ENCODE measurements at places on chromosomes 1 and 21. TPM values are rescaled to one million over a fixed set of nuclear protein-coding genes. Genes with fewer than 3 reads are reported as not detected.

Gene PRAMEF27
- not detected for total RNA-seq

Gene GSTM4
- 28.2 TPM for total RNA-seq

Gene COL24A1
- total RNA-seq: 0.87 TPM

Gene SH2D1B
- total RNA-seq: not detected

Gene TTC39A
- total RNA-seq: 1.5 TPM

Gene CASQ1
- total RNA-seq: not detected

Gene MAGI3
- total RNA-seq: 14.1 TPM

Gene TMEM240
- total RNA-seq: 5.5 TPM

Gene TNFRSF9
- 0.17 TPM for total RNA-seq

Gene AMY2A
- total RNA-seq: not detected

Gene PRDM16
- 1.5 TPM for total RNA-seq

Gene CFAP298
- 18.0 TPM for total RNA-seq

Gene BTBD8
- 6.7 TPM for total RNA-seq

Gene TCP10L
- total RNA-seq: 0.17 TPM

Gene CITED4
- total RNA-seq: 2.5 TPM

Gene ZBTB37
- 7.6 TPM for total RNA-seq

Gene FBXO2
- 1.3 TPM for total RNA-seq

Gene SH2D2A
- total RNA-seq: not detected

Gene NFASC
- 19.1 TPM for total RNA-seq

Gene DNAJC28
- 1.3 TPM for total RNA-seq

Gene SAMD11
- total RNA-seq: 11.1 TPM

Gene HSD3B1
- total RNA-seq: not detected

Gene METTL18
- total RNA-seq: 8.9 TPM

Gene SASS6
- 0.83 TPM for total RNA-seq

Gene ECM1
- 74.4 TPM for total RNA-seq

Gene DMBX1
- total RNA-seq: not detected

Gene MATN1
- total RNA-seq: 0.33 TPM

Gene RGS16
- total RNA-seq: 0.66 TPM

Gene SPRR5
- total RNA-seq: not detected

Gene CR2
- total RNA-seq: not detected

Gene TMEM51
- total RNA-seq: 8.3 TPM

Gene LCE1F
- total RNA-seq: not detected

Gene TNFSF4
- 0.87 TPM for total RNA-seq

Gene FAM72D
- 1.3 TPM for total RNA-seq

Gene ATP1A2
- 0.58 TPM for total RNA-seq

Gene LCE2A
- total RNA-seq: not detected

Gene ZYG11A
- total RNA-seq: 3.5 TPM

Gene NUP210L
- total RNA-seq: 0.15 TPM

Gene CHIT1
- not detected for total RNA-seq

Gene ERG
- 0.44 TPM for total RNA-seq

Gene AMY1A
- total RNA-seq: not detected

Gene WDR64
- total RNA-seq: not detected

Gene OR2L2
- under 0.01 TPM for total RNA-seq

Gene ANGPTL1
- total RNA-seq: 8.1 TPM

Gene PPFIA4
- 20.0 TPM for total RNA-seq

Gene SYT2
- not detected for total RNA-seq
